ENCODE measurements at places on chromosomes 12 and 14.
A peak's percentile ranks its signal among the peaks of the same experiment; 100 is the strongest.

GRCh38 chr14:87524011-87524410 is 469.0 kb downstream of the GALC start:
- no peak for DNase-seq

- DNase-seq, result no peak
Observed at GRCh38 chr12:49577589-49578315, 9.8 kb upstream of the MCRS1 start.

DNA sequence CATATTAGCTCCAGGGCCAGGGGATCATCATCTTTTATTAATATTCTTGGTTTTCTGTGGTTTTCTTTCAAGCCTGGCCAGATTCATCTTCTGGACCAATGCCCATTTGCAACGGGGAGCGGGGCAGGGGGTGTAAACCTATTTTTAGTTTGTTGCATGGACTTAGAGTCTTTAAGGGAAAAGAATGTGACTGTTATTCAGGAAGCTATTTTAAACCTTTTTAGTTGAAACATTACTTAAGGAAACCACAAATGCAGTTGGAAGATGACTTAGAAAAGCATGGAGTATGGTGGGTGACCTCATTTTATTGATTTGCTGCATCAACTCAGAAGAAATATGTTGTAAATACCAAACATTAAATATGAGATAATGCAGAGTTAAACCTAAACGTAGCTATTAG is 368.4 kb upstream of the E2F7 start:
- no peak for DNase-seq

- DNase-seq, result no peak
Observed at GRCh38 chr12:91155990-91156389, 26.6 kb downstream of the DCN start.

GRCh38 chr14:70801836-70802235 is 7.5 kb downstream of the MAP3K9 start:
- DNase-seq, result no peak

- DNase-seq, result no peak
Observed at GRCh38 chr12:108717243-108717642, 14.1 kb downstream of the CORO1C start.

- DNase-seq, result no peak
Observed at GRCh38 chr12:54051026-54051842, 2.4 kb upstream of the HOXC4 start.

GRCh38 chr14:85057221-85057620 is 472.7 kb upstream of the FLRT2 start:
- DNase-seq, result no peak

DNA sequence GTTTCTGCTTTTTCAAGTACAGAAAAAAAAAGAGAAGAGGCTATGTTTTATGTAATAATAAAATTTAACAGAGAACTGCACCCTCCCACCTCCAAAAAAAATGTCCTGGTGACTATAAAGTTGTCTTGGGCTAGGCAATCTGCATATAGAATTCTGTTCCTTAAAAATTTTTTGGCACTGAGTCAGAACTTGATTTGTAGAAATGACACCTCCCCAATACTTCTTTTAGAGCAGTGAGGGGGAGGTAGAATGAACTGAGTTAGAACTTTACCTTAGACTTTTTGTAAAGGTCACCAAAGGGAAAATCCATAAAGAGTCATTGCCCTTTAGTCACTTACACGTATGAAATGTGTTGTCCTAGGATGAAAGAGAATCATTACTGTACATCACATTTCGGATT is 80.0 kb downstream of the BTG1 start:
- DNase-seq, result no peak

- no peak for DNase-seq
Observed at GRCh38 chr12:85509081-85509856, 229.2 kb downstream of the ALX1 start.

- DNase-seq, result no peak
Observed at GRCh38 chr12:108570743-108571608, 8.6 kb downstream of the ISCU start.

- peak; percentile 96 for DNase-seq
Observed at GRCh38 chr14:23071244-23071920, 14.1 kb upstream of the CDH24 start.

DNA sequence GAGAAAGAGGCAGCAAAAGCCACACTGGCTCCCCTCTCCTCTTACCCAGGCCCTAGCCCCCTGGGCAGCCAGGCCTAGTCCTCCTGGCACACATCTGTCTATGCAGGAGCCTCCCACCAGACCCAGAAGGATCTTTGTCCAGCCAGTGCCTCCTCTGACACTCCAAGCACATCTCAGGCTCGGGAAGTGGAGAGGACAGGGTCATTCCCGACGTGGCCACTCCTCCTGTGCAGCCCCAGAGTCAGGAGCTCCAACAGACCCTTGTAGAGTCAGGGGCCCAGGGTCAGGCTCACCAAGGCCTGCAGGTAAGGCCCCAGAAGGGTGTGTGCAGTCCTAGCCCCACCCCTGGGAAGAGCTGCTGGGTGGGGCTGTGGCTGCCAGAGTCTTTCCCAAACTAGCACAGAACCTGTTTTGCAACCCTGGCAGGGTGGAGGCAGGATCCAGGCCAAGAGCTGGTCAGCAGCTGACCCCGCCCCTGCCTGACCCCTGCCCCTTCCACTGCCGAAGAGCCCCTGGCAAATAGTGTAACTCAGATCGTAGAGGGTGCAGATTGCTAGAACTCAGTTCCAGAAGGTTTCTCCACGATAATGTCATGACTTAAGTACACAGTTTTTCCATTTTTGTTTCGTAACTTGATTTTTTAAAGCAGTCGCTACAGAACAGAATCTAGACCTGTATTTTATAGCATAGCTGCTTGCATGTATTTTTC is 26.6 kb upstream of the PNMA1 start:
- no peak for DNase-seq

DNA sequence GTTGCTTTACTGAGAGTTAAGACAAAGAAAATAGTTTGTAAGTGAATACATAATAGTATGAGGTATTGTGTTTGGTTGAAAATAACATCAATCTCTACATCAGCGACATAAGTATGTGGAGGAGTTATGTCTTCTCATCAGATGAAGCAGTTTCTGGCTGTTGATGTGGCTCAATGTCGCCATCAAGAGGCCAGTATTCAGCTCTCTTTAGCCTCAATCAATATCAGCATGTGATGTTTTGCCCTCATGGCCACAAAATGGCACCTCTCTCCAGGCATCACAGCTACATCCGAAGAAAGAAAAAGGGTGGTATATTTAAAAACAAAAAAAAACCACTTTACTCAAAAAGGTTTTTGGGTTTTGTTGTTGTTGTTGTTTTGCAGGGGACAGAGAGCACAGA is 302.3 kb upstream of the TMEM132C start:
- DNase-seq, result peak; percentile 73

DNA sequence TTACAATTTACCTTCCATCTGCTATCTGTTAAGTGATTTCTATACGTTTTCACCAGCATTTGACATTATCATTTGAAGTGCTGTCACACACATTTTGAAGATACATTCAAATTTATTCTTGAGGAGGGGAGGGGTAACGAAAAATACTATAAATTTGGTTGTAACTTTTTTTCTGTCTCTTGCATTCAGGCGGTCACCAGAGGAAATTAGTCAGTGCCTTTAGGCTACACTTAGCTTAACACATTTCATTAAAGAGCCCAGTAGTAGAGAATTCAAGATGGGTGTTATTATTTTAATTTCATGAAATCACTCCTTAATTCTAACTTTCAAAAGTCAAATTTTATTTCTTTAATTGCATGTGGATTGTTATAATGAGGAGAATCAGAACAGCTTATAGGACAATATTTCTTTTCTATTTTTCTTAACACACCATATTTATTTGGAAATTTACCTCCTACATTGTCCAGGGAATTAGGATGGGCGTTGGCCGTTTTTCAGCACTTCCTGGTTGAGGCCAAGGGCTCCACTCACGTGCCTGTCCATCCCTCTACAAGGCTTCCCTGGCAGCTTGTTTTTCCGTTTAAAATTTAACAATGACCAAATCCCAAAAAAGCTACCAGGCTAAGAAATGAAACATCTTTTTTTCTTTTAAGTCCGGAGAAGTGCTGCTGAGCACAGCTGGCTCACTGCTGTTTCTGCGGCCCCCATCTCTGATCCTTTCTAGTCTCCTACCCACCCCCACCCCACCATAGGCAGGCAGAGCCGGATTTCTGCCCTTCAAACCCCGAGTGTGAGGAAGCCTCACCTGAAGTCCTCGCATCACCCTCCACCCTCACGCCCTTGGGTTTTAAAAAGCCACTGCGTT is 1.1 kb upstream of the FAR2 start:
- peak; percentile 22 for DNase-seq

- DNase-seq, result no peak
Observed at GRCh38 chr12:105368047-105368646, 37.7 kb downstream of the C12orf75 start.

- DNase-seq, result no peak
Observed at GRCh38 chr12:66725031-66725430, 46.2 kb upstream of the GRIP1 start.

- DNase-seq, result no peak
Observed at GRCh38 chr12:49557187-49557916, 10.6 kb downstream of the MCRS1 start.

- DNase-seq, result no peak
Observed at GRCh38 chr14:50669441-50669986, 1.4 kb upstream of the SAV1 start.

DNA sequence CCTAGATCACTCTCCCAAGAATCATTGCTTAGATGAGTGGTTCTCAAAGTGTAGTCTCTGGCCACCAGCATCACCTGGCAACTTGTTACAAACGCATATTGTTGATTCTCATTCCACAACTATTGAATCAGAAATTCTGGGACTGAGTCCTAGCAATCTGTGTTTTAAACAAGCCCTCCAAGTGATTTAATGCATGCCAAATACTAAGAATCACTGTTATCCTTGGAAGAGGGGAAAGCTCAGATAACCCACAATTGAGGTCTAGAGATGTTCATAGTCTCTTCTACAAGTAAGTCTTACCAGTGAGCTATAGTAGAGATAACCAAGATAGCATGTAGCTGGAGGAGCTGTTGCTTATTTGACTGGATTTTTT is 666.6 kb downstream of the DIO2 start:
- DNase-seq, result no peak

- no peak for DNase-seq
Observed at GRCh38 chr14:104119488-104120251, 18.7 kb upstream of the KIF26A start.

DNA sequence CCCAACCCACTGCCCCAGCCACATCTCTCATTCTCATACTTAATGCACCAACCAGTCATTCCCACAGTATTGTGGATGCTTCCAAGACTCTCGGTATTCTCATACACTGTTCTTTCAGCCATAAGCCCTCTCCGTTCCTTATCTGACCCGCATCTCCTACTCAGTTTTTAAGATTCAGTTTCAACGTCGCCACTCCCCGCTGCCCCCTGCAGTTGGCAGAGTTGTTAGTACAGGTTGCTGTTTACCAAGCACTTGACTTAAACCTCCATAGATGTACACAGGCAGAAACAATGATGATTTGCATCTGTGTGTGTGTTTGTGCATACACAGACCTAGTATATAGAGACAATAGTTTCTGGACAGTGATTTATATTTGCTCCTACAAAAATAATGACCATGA is 40.2 kb downstream of the PAH start:
- DNase-seq, result peak; percentile 12

DNA sequence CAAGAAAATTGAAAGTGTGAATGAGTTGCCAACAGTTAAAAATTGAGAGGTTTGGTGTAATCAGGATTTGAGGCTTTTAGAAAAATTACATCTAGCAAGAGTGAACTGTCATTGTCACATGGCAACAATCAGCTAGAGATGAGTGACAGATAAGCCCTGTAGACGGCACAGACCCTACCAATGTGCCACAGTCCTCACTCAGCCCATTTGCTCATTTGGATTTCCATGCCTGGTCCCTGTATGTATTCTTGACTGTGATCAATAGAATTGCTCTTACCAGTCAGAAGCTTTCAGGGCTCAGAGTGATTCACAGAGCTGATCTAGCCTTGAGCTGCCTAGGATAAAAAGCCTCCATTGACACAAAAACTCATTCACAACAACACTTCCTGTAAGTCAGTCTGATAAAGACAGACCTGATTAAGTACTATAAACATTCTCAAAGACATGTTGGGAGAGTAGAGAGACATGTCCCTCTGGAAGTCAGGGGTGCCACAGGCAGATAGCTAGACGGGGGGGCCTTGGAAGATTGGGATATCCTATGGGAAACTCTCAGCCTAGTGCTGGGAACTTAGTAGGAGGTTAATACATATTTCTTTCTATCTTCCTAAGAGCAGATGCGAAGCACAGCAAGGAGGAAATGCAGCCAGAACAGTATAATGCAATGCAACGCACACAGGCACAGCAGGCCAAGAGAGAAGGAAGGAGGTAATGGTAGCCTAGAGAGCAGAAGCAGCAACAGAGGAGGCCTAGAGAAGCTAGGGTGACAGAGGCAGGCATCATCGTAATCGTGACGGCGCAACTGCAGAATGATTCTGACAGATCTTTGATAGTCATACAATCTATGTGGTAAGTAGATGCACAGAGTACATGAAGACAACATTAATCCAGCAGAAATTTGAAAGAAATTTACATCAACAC is 2.0 kb upstream of the PELI2 start:
- DNase-seq, result no peak

DNA sequence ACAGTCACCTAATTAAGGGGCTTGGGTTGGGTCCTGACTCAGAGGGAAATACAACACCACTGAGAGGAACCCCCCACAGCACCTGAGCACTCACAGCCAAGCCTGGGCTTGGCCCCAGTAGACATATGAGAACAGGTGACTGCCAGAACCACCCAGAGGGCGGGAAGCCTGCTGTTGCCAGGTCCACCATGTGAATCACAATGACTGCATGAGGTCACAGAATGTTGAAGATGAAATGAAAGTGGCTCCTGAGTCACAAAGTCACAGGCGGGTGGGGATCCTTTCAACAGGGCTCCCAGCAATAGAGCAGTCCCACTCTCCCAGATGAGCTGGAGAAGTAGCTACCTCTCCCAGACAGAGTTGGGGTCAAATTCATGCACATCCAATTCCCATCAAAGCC is at the start of gene LRRC74A:
LRRC74A (plus strand) TSS at position 287 of the 400 bp plus-strand sequence. CDS start 290 bp downstream, outside the sequence.
- DNase-seq, result peak; percentile 20

GRCh38 chr12:123696646-123697045 is 15.5 kb upstream of the ATP6V0A2 start:
- no peak for DNase-seq

DNA sequence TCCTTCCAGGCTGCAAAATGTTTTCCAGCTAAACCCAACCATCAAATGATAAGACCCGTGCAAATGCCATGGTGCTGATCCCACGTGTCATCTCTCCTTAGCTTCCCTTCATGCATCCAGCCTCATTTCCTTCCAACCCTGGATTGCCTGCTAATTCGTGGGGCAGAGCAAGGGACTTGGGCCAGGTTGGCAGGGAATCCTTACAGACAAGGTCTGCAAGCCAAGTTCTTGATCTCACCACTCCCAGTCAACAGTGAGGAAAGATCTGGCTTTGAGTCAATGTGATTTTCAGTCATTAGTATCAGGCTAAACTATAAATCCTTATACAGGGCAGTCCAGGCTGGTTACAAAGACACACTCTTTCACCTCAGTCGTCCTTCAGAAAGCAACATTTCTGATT is 150.9 kb downstream of the ANO2 start:
- DNase-seq, result no peak

All from Daoy (cell line).